ENCODE measurements at places on chromosomes 11 and 22.

DNA sequence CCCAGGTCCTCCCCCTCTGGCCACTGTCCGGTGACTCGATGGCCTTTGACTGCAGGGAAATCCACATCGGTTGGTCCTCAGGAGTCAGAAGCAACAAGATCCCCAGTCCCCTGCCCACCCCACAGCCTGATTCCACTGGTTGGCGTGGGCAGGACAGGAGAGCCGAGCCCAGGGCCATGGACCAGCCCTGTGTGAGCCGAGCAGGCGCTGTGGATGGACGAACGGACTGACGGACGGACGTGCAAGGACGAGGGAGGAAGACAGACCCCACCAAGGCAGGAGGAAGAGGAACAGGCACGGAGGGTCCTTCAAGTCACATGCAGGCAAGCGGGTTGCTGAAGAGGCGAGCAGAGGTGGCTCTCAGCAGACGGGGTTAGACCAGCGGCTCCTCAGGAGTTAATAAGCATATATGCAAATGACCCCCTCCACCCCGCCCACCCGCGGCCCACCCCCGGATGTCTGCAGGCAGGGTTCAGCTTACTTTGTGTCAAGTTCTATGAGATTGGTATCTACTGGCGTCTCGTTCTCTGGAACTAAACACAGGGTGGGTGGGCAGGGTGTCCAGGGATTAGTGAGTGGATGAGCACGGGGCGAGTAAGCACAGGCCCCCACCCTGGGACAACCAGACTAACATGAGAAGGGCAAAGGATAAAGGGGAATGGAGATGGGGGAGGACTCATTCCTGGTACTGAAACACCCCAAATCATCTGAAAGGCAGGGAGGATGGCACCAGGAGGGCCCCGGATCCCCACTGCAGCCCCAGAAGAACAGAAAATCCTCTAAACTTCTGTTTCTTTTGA is 26.8 kb downstream of the TPBGL start:
- no peak for DNase-seq

DNA sequence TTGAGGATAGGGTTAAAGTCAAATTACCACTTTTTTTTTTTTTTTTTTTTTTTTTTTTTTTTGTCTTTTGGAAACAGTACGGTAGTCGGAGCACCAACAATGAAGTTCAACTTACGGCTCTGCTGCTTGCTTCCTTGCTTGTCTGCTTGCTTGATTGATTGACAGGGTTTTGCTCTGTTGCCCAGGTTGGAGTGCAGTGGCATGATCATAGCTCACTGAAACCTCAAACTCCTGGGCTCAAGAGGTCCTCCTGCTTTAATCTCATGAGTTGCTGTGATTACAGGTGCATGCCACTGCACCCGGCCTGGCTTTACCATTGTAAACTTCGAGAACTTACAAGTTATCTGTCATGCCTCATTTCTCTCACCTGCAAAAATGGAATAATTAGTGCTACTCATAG is 5.8 kb downstream of the SGSM3 start:
- DNase-seq: no peak

DNA sequence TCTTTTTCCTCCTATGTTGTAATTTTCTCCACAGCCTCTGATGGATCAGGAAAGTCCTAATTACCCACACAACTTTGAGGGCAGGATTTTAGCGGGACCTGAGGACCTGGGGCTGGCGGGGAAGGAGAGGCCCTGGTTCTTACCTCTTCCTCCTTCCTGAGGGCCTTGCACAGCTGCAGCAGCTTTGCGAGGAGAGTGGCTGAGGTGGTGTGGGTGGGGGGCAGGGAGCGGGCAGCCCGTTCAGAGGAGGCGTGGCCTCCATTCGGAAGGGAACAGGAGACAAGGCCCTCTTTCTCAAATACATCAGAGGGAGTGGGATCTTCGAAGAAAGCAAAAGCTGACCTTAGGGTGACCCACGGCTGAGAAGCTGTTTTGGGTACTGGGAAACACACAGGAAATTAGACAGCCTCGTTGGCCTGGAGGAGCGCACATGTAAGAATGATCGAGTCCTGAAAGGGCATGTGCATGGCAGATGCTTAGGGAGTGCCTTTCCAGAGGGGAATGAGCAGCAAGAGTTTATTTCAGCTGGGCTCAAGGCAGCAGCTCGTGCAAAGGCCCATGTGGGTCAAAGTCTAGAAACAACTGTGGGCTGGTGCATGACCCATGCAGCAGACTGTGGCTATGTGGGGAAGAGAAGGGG is 76.6 kb upstream of the NARS2 start:
- no peak for DNase-seq

GRCh38 chr11:40517122-40517521 is 942.3 kb downstream of the LRRC4C start:
- no peak for DNase-seq
